AG04450 (cell line): ENCODE measurements at places on chromosomes 2 and 18.

DNA sequence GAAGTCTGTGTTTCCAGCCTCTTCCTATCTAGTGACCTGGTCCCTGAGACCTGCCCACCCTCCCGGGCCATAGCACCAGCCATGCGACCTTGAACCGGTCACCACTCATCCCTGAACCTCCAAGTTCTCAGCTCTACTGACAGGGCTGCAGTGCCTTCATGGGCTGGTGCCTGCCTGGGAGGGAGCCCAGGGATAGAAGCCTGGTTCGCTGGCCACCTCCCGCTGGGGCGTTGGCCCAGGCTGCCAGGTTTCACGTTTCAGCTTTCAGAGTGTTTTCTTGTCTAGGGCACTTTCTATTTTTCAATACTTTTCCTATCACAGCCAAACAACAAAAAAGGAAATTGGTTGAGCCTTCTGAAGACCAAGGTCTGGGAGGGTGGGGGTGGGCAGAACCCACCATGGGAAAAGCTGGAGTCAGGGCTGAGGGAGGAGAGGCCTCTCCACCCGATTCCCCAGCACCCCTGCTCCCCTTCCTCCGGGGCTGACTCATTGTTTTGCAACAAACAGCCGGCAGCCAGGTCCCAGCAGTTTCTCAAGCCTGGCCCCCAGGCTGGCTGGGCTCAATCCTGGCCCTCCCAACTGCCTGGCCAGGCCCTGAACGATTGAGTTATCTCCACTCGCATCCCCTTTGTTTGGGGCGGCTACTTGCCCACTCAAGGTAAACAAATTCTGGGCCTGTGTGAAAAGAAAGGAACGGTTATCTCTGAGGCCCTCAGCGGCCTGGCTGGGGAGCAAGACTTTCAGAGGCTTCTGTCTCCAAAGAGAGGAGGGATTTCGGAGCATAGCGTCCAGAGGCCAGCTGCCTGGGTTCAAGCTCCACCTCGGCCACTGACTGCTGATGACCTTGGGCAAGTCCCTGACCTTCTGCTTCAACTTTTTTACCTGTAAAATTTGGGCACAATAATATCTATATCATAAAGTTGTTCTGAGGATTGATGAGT lies 47.5 kb downstream of the ZFP36L2 start:
- peak; percentile 59 for DNase-seq

DNA sequence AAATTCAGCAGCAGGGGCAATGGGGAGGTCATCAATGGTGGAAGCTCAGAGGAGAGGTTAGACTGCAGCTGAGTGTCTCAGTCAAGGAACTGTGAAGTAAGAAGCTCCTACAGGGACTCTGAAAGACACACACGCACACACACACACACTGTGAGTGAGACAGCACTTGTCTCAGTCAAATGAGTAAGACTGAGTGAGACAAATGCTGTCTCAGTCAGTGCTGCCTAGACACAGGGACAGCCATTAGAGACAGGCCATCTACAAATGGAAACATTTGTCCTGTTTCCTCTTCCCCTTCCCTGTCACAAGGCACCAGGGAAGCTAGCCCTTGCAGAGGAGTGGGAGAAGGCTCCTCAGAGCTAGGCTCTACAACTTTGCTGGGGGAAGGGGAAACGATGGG lies 577.4 kb upstream of the GCFC2 start:
- DNase-seq, result no peak

DNA sequence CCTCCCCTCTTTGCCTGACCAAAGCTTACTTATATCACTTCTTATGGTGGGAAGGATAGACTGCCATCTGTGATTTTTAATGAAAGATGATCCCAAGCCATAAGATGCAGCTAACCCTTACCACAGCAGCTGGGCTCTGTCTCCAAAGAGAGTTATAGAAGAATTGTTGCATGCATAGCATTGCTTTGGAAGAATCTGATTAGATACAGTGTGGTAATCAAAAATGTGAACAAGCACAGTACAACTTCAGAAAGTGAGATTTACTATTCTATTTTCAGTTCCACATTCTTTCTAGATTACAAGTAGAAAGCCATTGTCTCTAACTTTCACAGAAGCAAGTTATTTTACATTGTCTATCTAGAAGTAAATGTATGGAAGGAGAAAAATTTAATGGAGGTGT lies 129.0 kb upstream of the ACVR2A start:
- DNase-seq, result no peak

DNA sequence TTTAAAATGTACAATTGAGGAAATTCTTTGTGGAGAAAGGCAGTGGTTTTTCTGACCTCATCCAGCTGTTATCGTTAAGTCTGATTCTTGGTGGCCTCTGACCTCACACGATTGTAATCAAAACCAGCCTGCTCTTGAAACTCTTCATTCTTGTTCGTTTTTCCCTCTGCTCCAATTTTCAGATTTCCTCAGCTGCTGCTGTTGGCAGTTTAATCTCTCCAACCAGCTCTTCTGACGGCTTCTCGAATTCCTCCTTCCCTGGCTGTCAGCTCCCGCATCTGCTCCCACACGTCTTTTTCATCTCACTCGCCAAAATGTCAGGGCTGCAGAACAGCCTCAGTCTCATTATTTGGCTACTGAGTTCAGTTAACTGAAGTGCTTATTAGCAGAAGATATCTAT lies 136.1 kb downstream of the DCDC2C start:
- DNase-seq, result no peak

GRCh38 chr2:72841462-72842125 lies 15.8 kb upstream of the EXOC6B start:
- no peak for DNase-seq

GRCh38 chr2:202112041-202112440 lies 39.0 kb downstream of the KIAA2012 start:
- DNase-seq, result no peak

- no peak for DNase-seq
Measured at GRCh38 chr2:144349674-144350073, 170.2 kb downstream of the ZEB2 start.

DNA sequence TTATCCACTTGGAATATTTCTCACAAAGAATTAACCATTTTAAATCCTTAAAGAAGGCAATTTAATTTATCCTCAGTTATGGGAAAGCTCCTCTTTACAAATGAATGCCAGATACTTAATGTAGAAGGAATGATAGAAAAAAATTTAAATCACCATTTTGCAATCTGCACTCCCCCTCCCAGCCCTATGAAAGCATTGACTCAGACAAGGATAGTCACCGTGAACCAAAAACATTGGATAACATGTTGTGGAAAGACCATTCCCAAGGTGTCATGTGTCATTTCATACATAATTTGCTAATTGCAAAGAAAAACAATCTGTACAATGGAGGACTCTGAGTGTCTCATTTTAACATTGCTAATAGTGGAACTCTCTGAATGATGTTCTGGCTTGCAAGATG lies 421.0 kb downstream of the TXNL1 start:
- DNase-seq, result no peak

GRCh38 chr2:5121642-5122041 lies 570.5 kb upstream of the SOX11 start:
- DNase-seq, result no peak

- DNase-seq, result no peak
Measured at GRCh38 chr2:99354070-99354469, 16.9 kb downstream of the EIF5B start.

GRCh38 chr2:10196110-10196892 lies 73.8 kb downstream of the RRM2 start:
- no peak for DNase-seq

DNA sequence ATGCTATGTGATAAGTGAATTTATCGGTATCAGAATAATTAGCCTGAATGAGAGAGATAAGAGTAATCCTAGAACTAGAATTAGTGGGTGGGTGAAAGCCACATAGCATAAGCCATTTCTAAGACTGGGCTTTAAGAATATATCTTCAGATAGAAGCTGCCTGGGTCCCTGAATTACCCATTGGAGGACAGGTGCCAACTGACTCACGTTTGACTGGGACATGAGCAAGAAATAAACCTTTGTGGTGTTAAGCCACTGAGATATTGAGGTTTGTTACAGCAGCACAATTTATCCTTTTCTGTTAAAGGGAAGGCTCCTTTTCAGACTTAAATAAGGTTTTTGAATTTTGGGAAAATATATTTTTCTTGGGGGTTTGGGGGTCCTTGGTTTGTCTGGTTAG lies 95.9 kb downstream of the POLE4 start:
- no peak for DNase-seq

DNA sequence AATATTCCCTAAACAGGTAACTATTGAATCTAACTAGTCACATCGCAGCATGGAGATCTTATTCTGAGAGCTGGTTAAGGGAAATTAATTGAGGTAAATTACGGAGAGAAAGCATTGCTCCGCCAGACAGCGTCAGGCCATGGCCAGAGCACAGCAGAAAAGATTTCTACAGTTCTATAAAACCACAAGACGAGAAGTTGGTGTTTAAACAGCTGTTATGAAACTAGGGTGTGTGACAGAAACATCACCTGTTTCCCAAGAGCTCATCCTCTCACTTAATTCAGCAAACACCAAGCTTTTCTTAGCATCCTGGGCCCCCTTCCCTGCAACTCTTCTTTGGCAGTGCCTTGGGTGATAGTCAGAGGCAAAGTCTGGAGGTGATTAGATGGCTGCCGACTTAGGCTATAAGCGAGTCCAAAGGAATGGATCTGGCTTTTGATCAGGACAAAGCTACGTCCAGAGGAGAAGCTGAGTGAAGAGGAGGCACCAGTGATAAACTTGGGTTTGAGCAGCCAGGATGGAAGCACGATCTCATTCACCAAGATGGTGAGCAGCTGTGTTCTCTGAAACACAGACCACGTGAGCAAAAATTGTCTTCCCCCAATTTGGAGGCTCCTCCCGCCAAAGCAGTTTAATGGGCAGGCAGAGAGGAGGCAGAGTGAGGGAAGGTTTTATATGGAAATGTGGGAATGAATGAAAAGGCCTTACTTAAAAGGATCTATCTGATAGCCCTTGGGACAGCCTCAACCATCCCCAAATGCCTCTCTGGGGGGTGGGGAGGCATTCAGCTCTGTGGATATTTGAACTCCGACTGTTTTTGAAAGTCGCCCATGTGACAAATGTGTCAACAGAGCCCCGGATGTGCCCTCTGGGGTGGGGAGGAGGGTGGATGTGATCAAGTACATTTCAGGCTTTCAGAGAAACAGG lies 57.8 kb downstream of the PKDCC start:
- DNase-seq, result no peak

DNA sequence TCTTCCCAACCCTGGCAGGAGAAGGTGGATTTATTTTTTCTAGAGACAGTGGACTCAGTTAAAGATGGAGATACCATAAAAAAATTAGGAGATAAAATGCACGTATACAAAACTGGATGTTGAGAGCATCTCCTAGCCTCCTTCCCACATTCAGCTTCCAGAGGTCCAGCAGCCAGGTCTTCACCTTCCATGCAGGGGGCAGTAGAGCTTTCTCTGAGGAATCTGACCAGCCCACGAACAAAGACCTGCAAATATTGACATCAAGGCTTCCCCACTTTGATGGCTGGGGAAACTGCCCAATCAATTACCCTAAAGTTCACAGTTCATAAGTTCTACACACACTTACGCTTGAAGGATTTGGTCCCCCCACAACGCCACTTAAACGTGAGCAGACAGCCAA lies 24.5 kb downstream of the AQP4 start:
- DNase-seq, result no peak

GRCh38 chr2:46304635-46305034 lies 7.4 kb downstream of the EPAS1 start:
- DNase-seq, result no peak

DNA sequence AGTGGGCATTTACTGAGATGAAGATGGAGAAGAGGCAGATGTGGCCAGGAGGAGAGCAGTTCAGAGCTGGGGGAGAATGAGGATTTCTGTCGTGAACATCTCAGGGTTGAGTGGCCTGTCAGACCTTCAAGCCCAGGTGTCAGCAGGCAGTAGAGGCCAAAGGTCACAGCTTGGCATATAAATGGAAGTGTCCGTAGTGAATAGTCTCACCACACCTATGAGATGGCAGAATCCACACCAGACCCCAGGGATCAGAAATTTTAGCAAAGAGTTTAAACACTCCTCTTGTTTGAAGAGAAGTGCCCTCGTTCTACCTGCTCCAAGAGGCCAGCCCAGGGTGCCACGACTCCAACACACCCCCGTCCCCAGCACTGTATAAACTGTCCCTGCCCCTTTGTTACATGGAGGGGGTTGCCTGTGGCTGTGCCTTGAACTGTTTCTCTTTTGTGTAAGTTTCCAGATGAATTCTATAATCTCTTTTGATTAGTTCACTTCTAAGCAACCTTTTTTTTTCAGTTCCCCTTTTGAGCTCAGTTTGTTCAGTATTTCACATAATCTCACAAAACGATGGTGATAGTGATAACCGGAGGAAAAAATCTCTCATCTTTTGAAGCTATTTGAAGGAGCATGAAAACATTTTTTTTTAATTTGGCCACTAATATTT lies 69.0 kb upstream of the TTC39C start:
- DNase-seq, result no peak

- DNase-seq, result no peak
Measured at GRCh38 chr2:119487434-119488244, 36.6 kb downstream of the SCTR start.

DNA sequence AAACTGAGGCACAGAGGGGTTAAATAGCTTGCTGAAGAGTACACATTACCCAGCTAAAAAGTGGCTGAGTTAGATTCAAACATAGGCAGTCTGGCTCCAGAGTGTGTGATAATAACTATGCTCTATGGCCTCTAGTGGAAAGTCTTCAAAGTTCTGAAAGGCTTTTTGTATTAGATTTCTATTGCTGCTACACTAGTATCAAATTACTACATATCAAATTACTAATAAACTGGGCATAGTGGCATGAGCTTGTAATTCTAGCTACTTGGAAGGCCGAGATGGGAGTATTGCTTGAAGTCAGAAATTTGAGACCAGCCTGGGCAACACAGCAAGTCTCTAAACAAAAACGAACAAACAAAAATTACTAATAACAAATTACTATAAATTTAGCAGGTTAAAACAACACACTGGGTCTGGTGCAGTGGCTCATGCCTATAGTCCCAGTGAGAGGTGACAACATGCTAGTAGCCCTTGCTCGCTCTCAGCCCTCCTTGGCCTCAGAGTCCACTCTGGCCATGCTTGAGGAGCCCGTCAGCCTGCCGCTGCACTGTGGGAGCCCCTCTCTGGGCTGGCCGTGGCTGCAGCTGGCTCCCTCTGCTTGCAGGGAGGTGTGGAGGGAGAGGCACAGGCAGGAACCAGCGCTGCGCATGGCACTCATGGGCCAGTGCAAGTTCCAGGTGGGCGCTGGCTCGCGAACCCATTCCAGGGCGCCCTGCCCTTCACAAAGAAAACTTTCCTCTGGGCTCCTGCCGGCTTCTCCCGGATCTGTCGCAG lies 38.2 kb upstream of the TWSG1 start:
- no peak for DNase-seq

DNA sequence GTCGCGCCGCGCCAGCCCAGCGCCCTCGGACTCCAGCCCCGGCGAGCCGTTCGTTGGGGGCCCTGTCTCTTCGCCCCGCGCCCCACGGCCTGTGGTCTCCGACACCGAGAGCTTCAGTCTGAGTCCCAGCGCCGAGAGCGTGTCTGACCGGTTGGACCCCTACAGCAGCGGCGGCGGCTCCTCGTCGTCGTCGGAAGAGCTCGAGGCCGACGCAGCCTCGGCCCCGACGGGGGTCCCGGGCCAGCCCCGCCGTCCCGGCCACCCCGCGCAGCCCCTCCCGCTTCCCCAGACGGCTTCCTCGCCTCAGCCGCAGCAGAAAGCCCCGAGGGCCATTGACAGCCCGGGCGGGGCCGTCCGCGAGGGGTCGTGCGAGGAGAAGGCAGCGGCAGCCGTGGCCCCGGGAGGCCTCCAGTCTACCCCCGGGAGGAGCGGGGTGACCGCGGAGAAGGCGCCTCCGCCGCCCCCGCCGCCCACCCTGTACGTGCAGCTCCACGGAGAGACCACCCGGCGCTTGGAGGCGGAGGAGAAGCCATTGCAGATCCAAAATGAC lies 1.4 kb downstream of the PHLPP1 start:
- no peak for DNase-seq

GRCh38 chr18:63152791-63153190 lies 166.8 kb downstream of the BCL2 start:
- DNase-seq, result no peak

- DNase-seq, result no peak
Measured at GRCh38 chr18:40109252-40110049, 1845.6 kb upstream of the PIK3C3 start.
